ENCODE measurements at places on chromosomes 1 and 21.
A peak's percentile ranks its signal among the peaks of the same experiment; 100 is the strongest.

GRCh38 chr1:7425771-7426170, 345.3 kb upstream of the VAMP3 start:
- no peak for DNase-seq

- no peak for DNase-seq
Measured at GRCh38 chr1:220325306-220325995, 53.2 kb upstream of the RAB3GAP2 start.

- DNase-seq: no peak
Measured at GRCh38 chr1:161381707-161382106, 14.0 kb upstream of the CFAP126 start.

GRCh38 chr1:226476648-226477319, 68.9 kb upstream of the PARP1 start:
- DNase-seq: no peak

GRCh38 chr1:1574721-1575537, at the start of gene SSU72:
TSS of gene SSU72 (minus strand) at chr1:1574863. CDS start at chr1:1574557, 306 bp downstream.
- DNase-seq: peak; percentile 94

- DNase-seq: no peak
Measured at GRCh38 chr1:177907000-177907399, 62.9 kb downstream of the SEC16B start.

DNA sequence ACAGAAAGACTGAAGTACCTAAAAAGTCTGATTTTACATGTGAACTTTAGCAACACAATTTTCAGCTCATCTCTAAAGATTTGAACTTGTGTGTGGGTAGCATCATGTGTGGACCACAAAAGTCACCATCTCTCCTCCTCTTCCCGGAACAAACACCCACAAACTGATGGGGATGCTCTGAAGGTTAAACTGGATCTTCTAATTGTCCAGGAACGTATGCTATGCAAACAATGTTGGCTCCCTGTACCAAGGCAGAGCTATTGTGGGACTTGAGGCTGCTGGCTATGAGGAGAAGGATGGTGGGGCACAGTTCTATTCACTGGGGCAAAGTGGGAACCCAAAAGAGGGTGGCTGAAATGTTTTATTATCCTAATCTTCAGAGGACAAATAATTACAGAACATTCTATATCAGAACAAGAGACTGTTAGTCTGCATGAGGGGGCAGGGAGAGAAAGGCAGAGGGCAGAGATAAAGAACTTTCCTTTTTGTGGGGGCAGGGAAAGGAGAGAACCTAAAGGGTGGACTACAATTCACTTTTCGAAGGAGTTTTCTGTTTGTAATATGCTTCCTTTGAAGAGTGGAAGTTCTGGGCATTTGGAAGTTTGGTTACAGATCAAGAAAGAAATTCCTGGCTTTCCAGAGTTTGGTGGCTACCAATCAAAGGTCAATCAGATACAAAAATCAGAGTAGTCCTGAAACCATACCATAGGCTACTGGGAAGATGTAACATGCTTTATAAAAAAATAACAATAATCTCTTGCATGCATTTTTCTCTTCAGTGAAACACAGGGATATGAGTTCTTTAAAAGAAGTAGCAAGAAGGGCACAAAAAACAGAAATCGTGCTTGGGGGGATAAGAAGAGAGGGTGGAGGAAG, 62.9 kb downstream of the GADD45A start:
- DNase-seq: no peak

DNA sequence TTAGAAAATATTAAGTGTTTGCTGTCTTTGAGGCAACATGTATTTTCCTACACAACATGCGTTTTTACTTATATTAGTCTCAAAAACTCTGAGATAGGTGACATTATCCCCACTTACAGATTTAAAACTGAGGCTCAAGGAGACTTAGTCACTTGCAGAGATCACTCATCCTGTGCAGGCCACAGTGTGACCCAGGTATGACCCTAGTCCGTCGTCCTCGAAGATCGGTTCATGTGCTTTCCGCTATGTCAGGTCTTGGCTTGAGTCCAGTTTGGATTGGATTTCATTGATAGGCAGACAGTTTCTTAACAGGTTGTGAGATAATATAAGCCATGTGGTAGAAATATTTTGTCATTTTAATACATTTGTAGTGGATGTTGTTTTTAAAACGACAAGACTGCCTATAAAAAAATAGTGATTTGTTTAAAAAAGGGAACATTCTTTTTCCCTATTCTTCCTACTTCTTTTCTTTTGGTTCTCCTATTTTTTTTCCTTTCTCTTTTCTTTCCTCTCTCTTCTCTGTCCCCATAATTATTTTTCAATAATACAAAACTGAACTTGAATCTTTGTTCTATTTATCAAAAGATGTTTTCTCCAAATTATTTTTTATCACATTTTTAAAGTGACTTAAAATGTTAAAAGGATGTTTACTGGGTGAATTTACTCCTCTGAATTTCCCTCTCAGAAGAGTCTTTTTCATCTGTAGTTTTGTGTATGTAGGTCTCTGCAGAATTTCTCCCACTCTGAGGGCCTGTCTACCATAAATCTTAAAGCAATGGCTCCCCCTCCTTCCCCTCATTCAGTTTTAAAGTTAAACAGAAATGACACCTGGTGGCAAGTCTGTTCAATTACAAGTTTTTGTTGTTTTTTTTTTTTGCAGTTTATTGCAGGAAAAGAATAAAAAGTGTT, 81.8 kb downstream of the PHTF1 start:
- no peak for DNase-seq

GRCh38 chr1:55316947-55317662, 101.9 kb upstream of the USP24 start:
- no peak for DNase-seq

- DNase-seq: no peak
Measured at GRCh38 chr1:15070145-15070748, 83.3 kb upstream of the TMEM51 start.
